Activated naive CD8-positive, alpha-beta T cell treated with anti-CD3 and anti-CD28 coated beads for 36 hours (primary cell): ENCODE measurements at places on chromosomes 5 and 9. TPM values are rescaled to one million over a fixed set of nuclear protein-coding genes. Genes with fewer than 3 reads are reported as not detected.

DNA sequence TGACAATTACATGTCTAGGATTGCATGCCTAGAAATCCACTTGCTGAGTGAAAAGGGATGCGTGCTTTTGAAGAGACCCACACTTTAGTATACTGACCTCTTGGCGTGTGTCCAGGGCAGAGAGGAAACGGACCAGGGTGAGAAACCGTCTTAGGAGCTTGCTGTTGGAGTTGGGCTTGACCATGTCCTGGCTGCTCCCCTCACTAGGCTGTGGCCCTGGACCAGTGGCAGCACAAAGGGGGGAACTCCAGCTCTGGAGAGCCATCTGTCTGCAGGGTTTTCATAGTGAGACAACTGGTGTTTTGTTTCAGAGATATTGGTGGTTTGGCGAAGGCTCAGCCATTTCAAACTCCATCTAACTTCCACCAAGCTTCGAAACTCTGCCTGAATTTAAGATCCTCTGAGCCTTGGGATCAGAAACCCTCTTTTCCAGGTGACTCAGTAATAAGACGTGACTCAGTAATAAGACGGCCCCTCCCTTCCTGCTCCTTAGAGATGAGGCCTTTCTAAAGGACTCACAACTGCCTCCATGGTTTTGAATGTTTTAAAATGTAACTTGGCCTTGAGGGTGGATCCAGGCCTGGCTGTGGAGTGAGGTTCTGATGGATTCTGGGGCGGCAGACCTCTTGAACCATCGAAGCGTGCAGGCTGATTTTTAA lies 165.8 kb downstream of the MELK start:
- H3K27ac ChIP-seq: no peak overlapping the region
- peaks cover 3% of the 10 kb centered on the region for H3K4me1 ChIP-seq
- H3K27me3 ChIP-seq: peaks cover 44% of the 10 kb centered on the region
- no peak overlapping the region for H3K4me3 ChIP-seq
- DNase-seq: no peak

DNA sequence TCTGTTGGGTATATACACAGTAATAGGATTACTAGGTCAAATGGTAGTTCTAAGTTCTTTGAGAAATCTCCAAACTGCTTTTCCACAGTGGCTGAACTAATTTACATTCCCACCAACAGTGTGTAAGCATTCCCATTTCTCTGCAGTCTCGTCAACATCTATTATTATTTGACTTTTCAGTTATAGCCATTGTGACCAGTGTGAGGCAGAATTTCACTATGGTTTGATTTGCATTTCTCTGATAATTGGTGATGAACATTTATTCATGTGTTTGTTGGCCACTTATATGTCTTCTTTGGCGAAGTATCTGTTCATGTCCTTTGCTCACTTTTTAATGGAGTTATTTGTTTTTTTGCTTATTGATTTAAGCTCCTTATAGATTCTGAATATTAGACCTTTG lies 596.2 kb upstream of the DAB2 start:
- H3K4me1 ChIP-seq: no peaks in the 10 kb centered on the region
- H3K4me3 ChIP-seq: no peak overlapping the region
- DNase-seq: no peak
- H3K27me3 ChIP-seq: peaks cover 5% of the 10 kb centered on the region
- no peaks in the 10 kb centered on the region for H3K36me3 ChIP-seq

ZNF454 gene
- not detected for total RNA-seq

- H3K27me3 ChIP-seq: no peaks in the 10 kb centered on the region
- peaks cover 47% of the 10 kb centered on the region for H3K4me1 ChIP-seq
- no peaks in the 10 kb centered on the region for H3K36me3 ChIP-seq
- H3K4me3 ChIP-seq: no peak overlapping the region
Measured at GRCh38 chr5:142086229-142086628, 22.4 kb upstream of the NDFIP1 start.

- H3K36me3 ChIP-seq: no peaks in the 10 kb centered on the region
- H3K27ac ChIP-seq: no peak overlapping the region
- H3K4me1 ChIP-seq: no peaks in the 10 kb centered on the region
- no peak for DNase-seq
Measured at GRCh38 chr9:4508907-4509589, 18.8 kb downstream of the SLC1A1 start.

DNA sequence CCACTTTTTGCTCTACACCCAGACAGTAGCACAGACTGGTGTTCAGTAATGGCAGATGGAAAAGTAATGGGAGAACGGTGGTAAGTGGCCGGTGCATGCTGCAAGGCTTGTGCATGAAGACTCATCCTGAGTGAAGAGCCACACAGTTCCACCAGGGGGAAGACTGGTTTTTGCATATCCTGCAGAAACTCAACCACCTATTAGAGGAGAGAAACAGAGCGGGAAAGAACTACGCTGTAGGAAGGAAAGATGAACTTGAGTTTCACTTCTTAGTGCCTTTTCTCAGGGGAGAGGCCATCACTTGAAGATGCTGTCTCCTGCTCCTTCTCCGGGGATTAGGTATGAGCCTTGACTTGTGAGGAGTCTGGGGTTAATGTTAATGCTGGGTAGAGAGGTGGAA lies 9.4 kb upstream of the PRSS3 start:
- no peaks in the 10 kb centered on the region for H3K36me3 ChIP-seq
- H3K27me3 ChIP-seq: peaks cover 3% of the 10 kb centered on the region
- H3K4me1 ChIP-seq: peaks cover 15% of the 10 kb centered on the region
- H3K4me3 ChIP-seq: no peak overlapping the region
- no peak overlapping the region for H3K27ac ChIP-seq
- DNase-seq: no peak

- H3K27me3 ChIP-seq: peaks cover 28% of the 10 kb centered on the region
- no peaks in the 10 kb centered on the region for H3K36me3 ChIP-seq
- no peak overlapping the region for H3K27ac ChIP-seq
- DNase-seq: no peak
- H3K4me3 ChIP-seq: no peak overlapping the region
Measured at GRCh38 chr9:137054932-137055384, 1.1 kb upstream of the ENTPD2 start.

GRCh38 chr9:106643211-106643930 lies 219.6 kb upstream of the ZNF462 start:
- no peaks in the 10 kb centered on the region for H3K27me3 ChIP-seq
- H3K27ac ChIP-seq: no peak overlapping the region
- H3K4me1 ChIP-seq: no peaks in the 10 kb centered on the region
- no peak overlapping the region for H3K4me3 ChIP-seq
- no peak for DNase-seq

GRIA1 gene
- total RNA-seq: not detected

RETREG1 gene
- total RNA-seq: 25.1 TPM

PCDHGB4 gene
- not detected for total RNA-seq

DNA sequence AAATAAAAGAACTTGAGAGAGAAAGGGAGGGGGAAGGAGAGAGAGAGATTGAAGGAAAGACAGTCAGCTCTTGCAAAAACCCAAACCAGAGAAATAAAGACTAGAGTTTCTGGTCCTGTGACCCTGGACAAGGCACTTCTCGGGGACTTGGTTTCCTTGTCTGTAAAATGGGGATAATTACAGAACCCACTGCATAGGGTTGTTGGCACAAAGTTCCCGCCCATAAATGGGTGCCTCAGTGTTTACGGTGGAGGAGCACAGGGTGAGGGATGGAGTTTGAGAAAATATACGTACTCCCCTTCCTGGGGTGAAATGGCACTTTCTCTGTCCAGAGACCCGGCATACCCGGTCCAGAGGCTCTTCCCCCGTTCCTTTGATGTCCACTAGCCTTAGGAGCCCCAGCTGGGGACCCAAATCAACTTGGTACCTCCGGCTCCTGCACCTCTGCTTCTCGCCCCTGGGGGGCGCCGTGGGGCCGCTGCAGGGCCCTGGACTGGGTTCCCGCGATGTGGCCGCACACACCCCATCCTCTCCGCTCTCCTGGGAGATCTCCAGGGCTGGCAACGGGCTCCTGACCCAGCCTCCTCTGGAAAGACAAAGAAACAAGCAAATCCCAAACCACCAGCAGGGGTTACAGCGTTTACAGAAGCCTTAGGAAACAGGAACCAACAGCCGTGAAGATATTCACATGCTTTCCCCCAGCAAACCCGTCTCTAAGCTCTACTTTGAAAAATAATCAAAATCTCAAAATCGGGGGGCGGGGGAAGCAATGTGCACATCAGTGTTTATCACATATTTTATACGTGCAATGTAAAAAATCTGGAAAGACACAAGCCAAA lies 26.3 kb downstream of the PTGES start:
- H3K36me3 ChIP-seq: no peaks in the 10 kb centered on the region
- H3K27ac ChIP-seq: no peak overlapping the region
- DNase-seq: peak; percentile 64
- peaks cover 12% of the 10 kb centered on the region for H3K27me3 ChIP-seq

ABL1 gene
- 38.5 TPM for total RNA-seq

FBP1 gene
- 0.82 TPM for total RNA-seq

DNA sequence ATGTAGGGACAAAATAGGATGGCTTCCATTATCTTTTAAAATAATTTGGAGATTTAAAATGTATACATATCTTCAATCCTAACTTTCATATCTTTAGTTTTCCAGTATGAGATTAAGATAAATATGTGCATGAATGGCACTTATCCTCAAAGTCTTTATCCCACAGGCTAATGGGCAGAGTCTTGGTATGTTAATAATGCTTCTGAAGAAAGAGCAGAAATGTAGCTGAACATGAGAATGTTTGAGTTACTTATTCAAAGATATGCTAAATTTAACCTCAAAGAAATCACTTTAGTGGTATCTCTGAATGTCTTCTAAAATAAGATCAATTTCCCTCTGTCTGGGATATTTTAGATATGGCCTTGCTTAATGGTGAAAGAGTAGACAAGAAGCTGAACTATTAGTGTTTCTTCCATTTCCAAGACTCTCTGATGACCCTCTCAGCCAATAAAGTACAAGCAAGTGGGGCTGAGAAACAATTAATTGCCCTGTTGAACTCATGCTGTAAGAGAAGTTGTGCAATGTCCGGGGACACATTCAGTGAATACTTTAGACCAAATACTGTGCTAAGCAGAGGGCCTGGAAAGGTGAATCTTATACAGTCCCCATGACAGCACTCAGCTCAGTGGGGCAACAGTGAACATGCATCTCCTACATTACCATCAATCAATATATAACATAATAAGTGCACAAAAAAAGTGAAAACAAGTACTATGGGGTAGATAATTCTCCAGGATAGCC lies 50.0 kb upstream of the ADAMTSL1 start:
- peaks cover 11% of the 10 kb centered on the region for H3K27me3 ChIP-seq
- no peak overlapping the region for H3K4me3 ChIP-seq
- no peak overlapping the region for H3K27ac ChIP-seq

GRCh38 chr9:32596096-32596865 lies 23.3 kb upstream of the NDUFB6 start:
- H3K27me3 ChIP-seq: peaks cover 7% of the 10 kb centered on the region
- H3K4me1 ChIP-seq: no peaks in the 10 kb centered on the region
- no peak overlapping the region for H3K4me3 ChIP-seq
- H3K36me3 ChIP-seq: no peaks in the 10 kb centered on the region
- no peak for DNase-seq
- H3K27ac ChIP-seq: no peak overlapping the region

FBXW5 gene
- total RNA-seq: 59.3 TPM

DNA sequence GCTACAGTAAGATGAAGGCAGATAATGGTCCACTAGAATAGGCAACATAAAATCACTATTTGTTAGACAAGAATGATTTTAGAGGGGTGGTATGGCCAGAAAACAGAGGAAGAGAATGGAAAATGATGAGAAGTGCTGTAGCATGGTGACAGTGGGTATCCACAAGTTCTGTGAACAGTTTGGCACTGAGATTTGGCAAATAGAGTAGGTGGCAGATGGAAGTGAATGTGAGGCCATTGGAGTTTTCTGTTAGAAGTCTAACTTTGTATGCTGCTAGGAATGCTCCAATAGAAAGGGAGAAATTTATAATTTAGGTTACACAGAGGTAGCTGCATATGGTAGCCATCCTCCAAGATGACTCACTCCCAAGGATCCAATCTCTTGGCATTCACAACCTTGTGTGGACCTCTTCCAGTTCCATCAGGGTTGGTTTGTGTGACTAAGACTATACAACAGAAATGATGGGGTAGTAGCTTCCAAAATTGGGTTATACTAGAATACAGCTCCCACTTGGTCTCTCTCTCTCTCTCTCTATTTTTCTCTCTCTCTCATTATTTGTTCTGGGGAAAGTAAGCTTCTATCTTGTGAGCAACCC lies 646.9 kb upstream of the ZNF608 start:
- H3K27ac ChIP-seq: no peak overlapping the region
- H3K27me3 ChIP-seq: no peaks in the 10 kb centered on the region
- H3K36me3 ChIP-seq: no peaks in the 10 kb centered on the region
- H3K4me3 ChIP-seq: no peak overlapping the region
- no peak for DNase-seq
- no peaks in the 10 kb centered on the region for H3K4me1 ChIP-seq

DNA sequence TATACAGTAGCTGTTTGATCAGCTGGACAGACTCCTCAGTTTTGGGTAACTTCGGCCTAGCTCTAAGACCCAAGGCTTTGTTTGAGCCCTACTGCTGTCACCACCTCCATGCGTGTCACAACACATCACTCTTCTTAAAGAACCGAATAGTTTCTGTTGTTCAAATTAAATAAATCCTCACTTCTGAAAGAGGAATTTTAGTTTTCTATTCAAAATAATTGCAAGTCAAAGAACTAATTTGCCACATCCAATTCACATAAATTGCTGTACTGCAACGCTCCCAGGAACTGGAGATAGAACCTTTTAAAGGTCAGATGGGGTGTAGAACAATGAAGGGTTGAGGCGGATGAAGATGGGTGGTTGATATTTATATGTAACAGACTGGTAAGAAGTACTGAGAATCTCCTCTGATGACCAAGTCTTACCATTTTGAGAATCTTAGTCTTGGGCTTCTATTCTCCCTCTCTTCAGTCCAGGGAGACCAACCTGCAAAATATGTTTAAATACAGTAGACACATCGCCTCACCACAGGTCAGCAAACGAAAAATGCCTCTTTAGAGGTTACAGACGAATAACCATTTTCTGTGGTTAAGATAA lies 1.6 kb downstream of the NREP start:
- no peak overlapping the region for H3K27ac ChIP-seq
- H3K36me3 ChIP-seq: peaks cover 5% of the 10 kb centered on the region
- peaks cover 24% of the 10 kb centered on the region for H3K4me1 ChIP-seq
- no peaks in the 10 kb centered on the region for H3K27me3 ChIP-seq

- peak; percentile 50 for DNase-seq
- peaks cover 10% of the 10 kb centered on the region for H3K27me3 ChIP-seq
- H3K27ac ChIP-seq: no peak overlapping the region
- no peaks in the 10 kb centered on the region for H3K36me3 ChIP-seq
Measured at GRCh38 chr5:181181650-181182565, 23.1 kb downstream of the TRIM7 start.

- peaks cover 34% of the 10 kb centered on the region for H3K36me3 ChIP-seq
- H3K4me3 ChIP-seq: no peak overlapping the region
- DNase-seq: no peak
- H3K27me3 ChIP-seq: no peaks in the 10 kb centered on the region
Measured at GRCh38 chr5:1807451-1808185, 6.4 kb downstream of the NDUFS6 start.

PCDHB13 gene
- not detected for total RNA-seq

DNA sequence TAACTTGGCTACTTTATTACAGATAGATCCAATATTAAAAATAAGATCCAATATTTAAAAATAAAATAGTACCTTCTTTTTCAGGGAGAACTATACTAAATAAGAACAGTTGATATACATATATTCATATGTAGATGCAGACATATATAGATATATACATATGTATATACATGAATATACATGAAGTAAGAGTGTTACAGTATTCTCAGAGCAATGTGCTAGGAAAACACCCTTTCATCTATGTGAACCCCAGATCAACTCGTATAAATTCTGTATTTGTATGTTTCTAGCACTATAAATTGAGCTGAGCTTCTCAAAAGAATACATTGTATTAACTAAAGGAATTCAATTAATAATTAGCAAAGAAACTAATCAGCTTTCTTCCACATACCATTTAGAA lies 287.6 kb downstream of the PDE4D start:
- DNase-seq: no peak
- H3K27me3 ChIP-seq: peaks cover 37% of the 10 kb centered on the region
- H3K36me3 ChIP-seq: no peaks in the 10 kb centered on the region
- peaks cover 12% of the 10 kb centered on the region for H3K4me1 ChIP-seq
- no peak overlapping the region for H3K27ac ChIP-seq
- no peak overlapping the region for H3K4me3 ChIP-seq
